ENCODE measurements at places on chromosomes 7 and 10.
A peak's percentile ranks its signal among the peaks of the same experiment; 100 is the strongest.

- no peak for DNase-seq
Observed at GRCh38 chr10:110798340-110798739, 73.4 kb upstream of the PDCD4 start.

- DNase-seq = no peak
Observed at GRCh38 chr7:51010534-51010933, 227.8 kb upstream of the GRB10 start.

GRCh38 chr10:78811174-78811573 lies 257.6 kb upstream of the ZMIZ1 start:
- DNase-seq = no peak

DNA sequence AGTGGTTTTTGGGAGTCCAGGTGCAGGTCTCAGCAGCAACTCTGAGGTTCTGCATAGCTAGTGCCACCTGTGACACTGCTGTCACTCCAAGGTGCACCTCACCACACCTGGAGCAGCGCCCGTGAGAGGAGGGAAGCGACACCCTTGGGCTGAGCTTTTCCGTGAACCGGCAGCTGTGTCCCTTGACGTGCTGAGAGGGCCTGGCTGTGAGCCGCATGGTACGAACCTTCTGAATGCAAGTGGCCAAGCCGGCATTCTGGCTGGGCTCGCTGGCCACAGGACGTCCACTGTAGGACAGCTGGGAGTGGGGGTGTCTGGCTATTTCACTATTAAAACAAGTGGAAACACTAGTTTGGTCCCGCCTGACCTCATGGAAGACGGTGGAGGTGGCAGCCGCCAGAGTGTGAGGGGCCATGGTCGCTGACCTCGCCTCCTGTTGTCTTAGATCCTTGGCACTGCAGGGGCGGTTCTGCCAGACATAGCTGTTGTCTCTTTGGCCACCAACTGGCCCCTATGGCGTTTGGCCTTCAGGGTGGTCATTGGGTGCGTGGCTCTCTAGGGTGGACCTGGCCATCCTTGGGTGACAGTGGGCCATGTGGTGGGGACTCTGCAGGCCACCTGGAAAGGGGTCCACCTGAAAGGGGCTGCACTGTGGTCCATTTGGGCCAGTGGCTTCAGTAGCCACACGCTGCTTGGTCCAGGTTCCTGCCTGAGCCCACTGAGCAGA lies 12.9 kb downstream of the INPP5A start:
- DNase-seq = no peak

DNA sequence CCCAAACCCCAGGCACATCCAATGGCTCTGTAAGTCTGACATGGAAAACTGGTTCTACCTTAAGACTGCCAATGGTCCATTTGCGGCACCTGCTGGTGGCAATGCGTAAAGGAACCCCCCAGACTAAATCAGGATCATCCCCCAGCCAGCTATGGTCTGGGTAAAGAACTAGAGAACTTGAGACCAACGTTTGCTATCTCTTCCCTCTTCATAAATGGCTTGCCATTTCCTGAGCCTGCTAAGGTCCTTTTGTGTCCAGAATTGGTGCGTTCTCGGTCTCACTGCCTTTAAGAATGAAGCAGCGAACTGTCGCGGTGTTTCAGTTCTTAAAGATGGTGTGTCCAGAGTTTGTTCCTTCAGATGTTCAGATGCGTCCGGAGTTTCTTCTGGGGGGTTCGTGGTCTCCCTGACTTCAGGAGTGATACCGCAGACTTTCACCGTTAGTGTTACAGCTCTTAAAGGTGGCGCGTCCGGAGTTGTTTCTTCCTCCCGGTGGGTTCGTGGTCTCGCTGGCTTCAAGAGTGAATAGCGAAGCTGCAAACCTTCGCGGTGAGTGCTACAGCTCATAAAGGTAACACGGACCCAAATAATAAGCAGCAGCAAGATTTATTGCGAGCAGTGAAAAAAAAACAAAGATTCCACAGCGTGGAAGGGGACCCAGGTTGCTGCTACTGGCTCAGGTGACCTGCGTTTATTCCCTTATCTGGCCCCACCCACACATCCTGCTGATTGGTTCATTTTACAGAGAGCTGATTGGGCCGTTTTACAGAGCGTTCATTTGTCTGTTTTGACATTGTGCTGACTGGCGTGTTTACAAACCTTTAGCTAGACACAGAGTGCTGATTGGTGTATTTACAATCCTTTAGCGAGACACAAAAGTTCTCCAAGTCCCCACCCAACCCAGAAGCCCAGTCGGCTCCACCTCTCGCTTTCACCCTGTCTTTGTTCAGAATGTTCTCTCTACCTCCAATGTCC lies 95.4 kb downstream of the ELMO1 start:
- peak; percentile 33 for DNase-seq

DNA sequence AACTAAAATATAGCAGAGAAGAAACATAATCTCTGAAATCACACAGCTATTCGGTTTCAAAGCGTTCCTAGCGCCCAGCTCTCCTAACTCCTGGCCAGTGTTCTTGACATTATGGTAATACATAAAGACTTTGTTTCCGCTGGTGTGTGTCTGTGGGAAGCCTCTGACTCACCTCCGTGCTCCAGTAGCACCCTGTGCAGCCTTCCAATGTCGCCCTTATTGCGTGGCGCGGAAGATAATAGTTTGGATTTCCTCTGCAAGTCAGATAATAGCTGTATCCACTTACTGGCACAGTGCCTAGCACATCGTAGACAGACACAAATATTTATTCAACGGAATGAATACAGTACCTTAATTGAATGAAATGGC lies 570 bp downstream of the BMS1 start:
- peak; percentile 63 for DNase-seq

GRCh38 chr10:103512591-103513379 lies 19.3 kb downstream of the NEURL1 start:
- no peak for DNase-seq

GRCh38 chr10:117274509-117274908 lies 33.6 kb downstream of the SLC18A2 start:
- DNase-seq = no peak

- peak; percentile 98 for DNase-seq
Observed at GRCh38 chr7:129824291-129825208, 128.2 kb downstream of the UBE2H start.

GRCh38 chr10:100776671-100777070 lies 31.3 kb downstream of the PAX2 start:
- DNase-seq = no peak

DNA sequence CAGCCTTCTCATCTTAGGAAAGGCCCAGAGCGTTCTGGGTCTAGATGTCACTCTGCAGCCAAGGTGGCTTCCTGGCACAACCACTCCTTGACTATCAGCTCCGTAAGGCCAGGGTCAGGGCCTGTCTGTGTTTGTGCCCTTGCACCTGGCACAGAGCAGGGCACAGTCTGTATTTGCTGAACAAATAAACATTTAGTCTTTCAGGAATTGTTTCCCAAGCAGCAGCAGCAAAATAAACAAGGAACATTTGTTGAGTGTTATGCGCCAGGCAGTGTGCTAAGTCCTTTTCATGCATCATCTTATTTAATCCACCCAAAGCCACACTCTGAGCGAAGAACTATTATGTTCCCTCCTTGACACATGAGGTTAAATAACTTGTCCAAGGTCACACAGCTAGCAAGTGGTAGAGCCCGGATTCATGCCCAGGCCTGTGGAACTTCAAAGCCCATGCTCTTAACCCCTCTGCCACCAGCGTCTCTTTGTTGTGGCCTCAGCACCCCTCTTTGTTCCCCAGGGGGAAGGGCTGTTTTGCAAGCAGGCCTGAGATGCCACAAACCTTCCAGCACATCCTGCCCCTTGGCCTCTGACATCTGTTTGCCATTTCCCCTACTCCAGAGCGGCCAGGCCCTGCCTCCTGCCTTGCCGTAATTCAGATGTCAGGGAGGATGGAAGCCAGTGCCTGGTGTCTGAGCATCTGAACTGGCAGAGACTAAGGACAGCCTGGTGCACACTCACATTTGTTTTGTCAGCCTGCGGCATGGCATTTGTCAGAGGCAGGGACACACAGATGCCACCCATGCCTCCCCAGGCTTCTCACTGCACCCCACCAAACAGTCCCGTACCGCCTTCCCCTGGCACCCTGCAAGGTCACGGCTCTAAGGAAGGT lies 325.8 kb upstream of the ZMIZ1 start:
- peak; percentile 86 for DNase-seq

DNA sequence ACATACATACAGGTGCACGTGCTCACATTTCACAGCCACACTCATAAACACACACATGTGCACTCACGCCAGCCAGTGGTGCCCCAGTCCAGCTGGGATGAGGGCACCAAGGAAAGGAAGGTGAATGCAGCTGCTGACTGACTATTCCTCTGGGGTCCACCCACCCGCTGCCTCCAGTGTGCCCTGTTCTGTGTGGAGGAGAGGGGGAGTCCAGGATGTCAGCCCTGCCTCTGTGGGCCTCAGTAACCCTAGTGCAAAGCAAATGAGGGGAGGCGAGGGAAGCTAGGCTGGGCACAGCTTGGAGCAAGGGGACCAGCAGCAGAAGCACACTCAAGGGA lies 57.6 kb downstream of the YKT6 start:
- DNase-seq = no peak

- DNase-seq = no peak
Observed at GRCh38 chr7:135536150-135536549, 21.6 kb upstream of the NUP205 start.

GRCh38 chr7:103079836-103080235 lies 4.9 kb downstream of the ARMC10 start:
- no peak for DNase-seq

- DNase-seq = no peak
Observed at GRCh38 chr7:111678281-111678680, 116.0 kb upstream of the IMMP2L start.

DNA sequence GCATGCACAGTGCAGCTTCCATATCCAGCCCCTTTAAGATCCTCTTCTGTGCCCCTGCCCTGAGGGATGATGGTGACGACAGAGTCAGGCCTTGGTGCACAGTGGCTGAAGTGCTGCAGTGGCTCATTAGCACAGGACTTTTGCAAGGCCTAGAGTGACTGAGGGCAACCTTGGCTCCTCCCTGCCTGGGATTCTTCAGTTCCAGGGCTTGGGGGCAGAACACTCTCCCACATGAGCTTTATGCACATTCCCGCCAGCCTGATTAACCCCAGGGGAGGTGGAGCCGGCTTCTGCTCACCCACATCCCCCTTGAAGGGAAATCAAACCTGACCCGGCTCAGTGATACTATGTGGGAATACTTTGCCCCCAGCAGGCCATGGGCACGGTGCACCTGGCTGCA lies 253.4 kb downstream of the GALNT17 start:
- DNase-seq = no peak

GRCh38 chr7:118288098-118288497 lies 63.6 kb downstream of the ANKRD7 start:
- no peak for DNase-seq

DNA sequence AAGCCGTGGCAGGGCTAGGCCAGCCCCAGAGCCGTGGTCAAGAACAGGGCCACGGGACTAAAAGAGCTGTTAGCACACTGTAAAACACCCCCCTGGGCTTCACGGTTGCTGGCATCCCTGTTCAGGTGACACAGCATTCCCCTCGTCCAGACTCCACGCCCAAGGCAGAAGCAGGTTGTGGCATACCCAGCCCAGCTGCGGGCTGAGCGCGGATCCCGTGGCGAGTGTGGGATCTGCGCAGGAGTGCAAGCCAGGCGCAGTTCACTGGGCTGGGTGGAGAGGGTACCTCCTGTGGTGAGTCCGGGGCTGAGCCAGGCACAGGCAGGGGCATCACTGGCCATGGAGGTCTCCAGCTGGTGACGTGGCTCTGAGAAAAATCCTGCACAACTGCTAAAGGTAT lies 199.1 kb downstream of the FZD1 start:
- DNase-seq = no peak

DNA sequence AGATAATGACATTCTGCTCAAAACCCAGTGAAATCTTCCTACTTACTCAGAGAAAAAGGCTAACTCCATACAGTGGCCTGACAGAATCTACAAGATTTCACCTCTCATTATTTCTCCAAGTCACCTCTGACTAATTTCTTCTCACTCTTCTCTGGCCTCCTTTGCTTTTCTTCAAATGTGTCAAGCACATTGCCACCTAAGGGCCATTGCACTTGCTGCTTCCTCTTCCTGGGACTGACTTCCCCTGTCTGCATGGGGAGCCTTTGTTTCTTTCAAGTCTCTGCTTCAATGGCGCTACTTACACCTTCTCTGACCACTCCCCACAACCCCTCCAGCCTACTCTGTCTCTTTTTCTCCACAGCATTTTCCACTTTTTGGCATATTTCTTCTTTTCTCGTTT lies 36.0 kb downstream of the PRTFDC1 start:
- no peak for DNase-seq

DNA sequence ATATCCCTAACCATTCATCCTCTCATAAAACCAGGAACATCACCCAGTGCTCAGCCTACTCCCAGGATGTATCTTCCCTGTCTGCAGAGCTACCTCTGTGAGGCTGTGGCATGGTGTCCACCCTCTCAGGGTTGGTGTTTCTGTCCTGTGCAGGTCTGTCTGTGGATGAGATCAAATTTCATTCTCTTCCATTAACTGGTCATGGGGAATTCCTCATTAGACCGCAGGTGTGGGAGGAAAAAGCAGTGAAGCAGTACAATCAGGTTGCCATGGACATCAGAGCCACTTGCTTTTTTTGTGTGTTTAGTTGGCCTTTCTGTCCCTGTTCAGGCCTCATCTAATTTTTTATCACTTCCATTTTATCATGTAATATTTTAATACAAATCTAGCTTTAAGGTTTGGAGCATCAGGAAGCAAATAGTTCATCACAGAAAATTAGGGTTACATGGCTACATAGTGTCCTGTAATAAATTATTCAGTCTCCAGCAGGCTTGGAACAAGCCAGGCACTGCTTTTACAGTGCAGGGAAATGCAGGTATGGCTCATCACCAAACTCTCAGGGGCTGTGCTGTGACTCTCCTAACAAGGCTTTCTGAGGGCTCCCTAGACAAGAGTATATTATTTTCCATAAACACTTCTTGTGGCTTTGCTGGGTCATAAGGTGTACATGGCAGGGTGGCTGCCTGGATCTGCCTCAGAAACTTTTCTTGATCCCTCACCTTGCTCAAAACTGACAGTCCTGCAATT lies 594.9 kb upstream of the IGFBP3 start:
- DNase-seq = peak; percentile 79

GRCh38 chr10:90675621-90676020 lies 182.2 kb downstream of the HTR7 start:
- no peak for DNase-seq

GRCh38 chr7:116577320-116577871 lies 52.6 kb downstream of the CAV1 start:
- no peak for DNase-seq

DNA sequence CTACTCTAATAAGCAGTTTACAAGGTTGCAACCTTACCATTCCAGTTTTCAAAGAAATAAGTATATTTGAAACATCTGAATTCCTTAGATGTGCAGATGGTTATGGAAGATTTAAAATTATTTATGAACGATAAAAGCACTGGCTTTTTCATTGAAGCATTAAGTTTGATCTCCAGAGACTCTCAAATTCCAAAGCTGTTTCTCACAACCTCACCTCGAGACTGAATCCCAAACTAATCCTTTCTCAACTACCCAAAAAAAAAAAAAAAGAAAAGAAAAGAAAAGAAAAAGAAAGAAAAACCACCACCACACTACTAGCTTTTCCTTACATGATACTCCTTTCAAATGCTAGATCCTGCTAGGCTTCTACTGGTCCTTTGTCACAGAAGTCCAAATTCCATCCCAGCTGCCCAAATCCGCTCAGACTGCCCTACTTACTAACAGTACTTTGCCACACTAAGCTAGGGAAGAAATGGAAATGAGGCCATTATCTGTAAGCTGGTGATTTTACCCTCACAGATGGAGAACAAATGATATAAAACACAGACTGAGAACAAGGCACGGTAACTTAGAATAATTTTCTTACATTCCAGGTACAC lies 100.6 kb upstream of the CDK1 start:
- DNase-seq = no peak
